ENCODE measurements at places on chromosomes 4 and X.
A peak's percentile ranks its signal among the peaks of the same experiment; 100 is the strongest.

- DNase-seq: no peak
These were observed 954.5 kb upstream of the IGFBP7 start for GRCh38 chr4:58064653-58065052.

DNA sequence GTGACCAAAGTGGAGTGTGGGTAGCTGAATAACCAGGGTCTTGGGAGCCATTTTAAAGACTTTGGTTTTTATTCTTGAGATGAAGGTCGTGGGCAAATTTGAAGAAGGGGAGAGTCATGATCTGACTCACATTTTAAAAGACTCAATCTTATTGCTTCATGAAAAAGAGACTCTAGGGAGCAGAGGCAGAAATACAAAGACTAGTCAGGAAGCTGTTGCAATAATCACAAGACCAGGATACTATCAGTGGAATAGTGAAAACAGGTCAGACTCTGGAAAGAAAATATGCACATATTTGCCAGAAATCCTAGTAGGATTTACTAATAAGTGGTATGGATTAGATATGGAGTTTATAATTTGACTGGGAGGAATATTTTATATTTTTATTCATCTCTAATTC, 448.4 kb downstream of the RAPGEF2 start:
- no peak for DNase-seq

DNA sequence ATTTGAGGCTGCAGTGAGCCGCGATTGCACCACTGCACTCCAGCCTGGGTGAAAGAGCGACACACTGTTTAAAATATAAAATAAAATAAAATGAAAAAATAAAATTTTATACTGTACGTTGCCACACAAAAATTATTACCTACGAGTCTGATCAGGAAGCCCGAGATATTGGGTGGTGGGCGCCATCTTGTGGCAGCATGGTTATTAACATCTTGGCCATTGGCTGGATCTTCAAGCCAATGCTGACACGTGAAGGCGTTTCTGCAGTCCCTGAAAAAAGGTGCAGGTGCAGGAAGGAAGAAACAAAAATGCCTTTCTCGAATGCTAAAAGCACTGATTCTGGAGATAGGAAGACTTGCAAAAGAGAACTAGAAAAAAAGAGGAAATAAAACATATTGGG, 4.9 kb upstream of the TLR8 start:
- DNase-seq: peak; percentile 70

DNA sequence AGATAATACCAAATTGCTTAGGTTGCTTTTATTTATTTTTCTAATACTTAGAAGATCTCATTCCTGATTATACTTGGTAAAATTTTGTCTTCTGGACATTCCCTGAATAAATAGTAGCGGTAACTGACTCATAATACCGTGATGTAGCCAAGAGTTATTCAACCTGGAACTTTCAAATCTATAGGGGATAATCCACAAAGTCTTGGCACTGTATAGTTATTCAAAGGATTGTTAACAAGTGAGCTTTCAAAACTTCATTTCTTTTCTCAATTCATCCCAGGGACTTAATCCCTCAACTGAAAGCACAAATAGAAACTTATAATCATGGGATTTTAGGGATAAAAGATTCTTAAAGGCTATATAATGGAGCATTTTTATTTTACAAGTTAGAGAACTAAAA, 1383.3 kb downstream of the FAM133A start:
- no peak for DNase-seq

DNA sequence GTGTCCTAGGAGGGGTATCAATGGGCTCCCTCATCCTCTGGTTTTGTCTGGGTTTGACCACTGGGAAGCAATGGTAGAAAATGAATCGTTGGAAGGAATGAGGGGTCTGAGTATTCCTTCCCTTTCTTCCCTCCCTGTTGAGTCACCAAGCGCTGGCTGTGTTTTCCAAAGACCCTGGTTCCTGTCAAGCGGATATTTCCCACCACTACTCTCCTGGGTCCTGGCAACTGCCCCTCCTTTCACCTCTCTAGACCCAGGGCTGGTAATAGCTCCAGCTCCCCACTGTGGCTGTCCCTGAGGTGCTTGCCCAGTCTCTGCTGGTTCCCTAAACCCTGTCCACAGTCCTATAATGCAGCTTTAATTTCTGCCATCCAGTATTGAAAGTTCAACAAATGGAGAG, 22.2 kb downstream of the SMIM43 start:
- DNase-seq: no peak

- DNase-seq: no peak
These were observed 667.5 kb downstream of the GRXCR1 start for GRCh38 chr4:43560047-43560446.

DNA sequence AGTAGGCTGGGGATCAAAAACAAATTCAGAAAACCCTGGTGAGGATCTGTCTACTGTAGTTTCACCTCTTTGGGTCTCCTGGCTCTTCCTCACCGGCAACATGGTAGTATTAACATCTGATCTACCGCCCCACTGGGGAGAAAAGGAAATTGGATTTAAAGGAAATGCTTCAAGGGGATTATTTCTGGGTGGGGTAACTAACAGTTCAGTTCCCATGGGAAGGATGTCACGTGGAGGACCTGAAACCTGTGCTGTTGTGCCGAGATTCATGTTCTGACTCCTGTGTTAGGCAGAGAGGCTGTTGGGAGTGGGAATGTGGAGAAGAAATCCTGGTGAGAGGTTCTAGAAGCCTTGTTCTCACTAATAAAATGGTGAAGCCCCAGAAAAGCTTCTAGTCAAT, 254.4 kb downstream of the BCOR start:
- no peak for DNase-seq

GRCh38 chrX:118496763-118497079, 1.1 kb downstream of the DOCK11 start:
- DNase-seq: no peak

DNA sequence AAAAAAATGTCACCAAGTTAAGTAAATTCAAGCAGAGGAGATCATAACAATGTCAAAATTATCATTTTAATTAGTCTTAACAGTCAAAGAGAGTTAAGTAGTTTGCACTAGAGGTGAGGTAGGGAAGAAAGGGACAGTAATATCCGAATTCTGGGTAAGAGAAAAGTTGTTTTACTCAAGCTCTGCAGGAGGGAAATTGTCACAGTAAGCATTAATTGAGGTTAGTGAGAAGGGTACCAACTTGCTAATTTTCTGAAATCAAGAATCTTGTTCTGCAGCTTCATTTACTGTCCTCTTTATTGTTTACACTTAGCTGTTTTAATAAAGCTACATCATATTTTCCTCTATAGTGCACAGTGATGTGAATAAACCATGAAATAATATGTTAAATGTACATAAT, 11.0 kb downstream of the DGKK start:
- DNase-seq: no peak

DNA sequence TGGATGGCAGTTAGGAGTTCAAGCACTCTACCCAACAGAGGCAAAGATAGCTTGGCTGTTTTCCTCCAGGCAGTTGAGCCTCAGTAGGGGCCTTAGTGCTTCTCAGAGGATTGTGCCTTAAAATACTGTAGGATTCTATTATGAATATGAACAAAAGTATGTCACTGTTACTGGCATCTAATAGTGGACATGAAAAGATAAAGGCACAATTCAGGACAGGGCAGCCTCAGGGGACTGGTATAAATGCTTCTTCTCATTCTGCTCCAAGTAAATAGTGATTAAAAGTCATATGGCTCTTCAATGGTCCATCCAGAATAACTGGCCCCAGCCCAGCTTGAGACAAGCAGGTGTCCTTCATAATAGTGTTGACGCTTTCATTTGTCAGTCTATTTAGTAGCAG, 17.7 kb downstream of the COL4A6 start:
- no peak for DNase-seq

DNA sequence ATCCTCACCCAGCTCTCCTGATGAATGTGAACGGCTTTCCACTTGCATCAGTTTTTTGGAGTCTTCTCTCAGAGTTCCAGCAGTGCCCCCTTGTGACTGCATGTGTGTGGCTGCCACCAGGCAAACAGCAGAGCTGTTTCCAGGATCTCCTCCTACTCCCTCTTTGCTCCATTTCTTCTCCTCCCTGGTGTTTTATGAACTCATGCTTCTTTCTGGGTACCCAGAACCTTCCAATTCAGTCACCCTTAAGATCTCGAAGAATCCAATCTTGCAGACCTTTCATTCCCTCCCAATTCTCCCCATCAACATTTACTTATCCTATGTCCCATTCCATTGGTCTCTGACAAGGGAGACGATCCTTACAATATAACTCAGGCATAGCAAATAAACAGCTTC, 6.8 kb upstream of the TCEANC start:
- peak; percentile 24 for DNase-seq

DNA sequence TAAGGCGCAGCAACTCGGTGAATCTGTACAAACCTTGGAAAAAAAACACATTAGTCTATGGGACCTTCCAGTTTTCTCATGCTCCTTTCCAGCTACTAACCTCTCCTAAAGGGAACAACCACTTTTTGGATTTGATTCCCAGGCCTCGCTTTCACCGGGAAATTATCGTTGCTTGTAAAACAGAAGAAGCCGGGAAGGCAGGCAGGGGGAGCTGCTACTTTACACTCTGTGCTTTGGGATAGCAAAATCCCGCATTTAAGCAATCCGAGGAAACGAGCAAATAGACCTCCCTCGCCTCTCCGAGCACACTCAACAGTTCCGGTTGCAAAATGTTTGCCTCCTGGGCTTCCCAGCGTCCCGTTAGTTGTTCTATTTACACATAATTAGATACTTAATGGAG, 1.2 kb downstream of the CD38 start:
- no peak for DNase-seq

DNA sequence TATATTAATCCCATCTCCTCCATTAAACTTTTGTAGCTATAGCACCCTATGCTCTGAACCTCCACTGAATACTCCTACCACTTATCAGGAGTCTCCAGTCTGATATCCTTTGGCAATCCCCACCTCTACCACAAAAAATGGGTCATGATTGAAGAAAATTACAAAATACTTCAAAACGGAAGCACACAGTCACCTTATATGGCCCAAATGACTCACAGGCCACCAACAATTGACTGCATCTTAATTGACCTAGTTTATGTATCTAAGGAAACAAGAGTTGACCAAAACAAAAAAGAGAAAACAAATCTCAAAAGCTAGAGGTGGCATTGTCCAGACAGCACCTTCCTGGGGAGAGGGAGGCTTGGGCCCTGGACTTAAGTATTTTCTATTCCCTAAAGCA, 120.0 kb upstream of the DIAPH2 start:
- DNase-seq: no peak

DNA sequence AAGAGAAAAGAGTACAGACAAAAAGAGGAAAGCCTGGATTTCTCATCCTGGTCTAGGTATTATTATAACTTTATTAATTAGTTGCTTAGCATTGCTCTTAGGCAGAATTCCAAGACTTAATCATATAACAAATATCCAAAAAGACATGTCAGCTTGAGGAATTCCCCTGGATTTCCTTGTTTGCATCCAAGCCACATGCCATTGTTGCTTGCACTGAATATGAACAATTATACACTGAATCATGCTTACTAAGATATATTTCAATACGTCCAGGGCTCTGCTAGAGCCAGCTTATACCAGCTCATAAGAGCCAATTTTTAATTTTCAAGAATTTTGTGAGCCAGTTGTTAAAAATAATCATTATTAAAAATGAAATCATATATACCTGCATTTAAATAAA, 5.5 kb upstream of the TLR10 start:
- DNase-seq: no peak

GRCh38 chr4:34193451-34194154, 2050.7 kb downstream of the ARAP2 start:
- DNase-seq: no peak

DNA sequence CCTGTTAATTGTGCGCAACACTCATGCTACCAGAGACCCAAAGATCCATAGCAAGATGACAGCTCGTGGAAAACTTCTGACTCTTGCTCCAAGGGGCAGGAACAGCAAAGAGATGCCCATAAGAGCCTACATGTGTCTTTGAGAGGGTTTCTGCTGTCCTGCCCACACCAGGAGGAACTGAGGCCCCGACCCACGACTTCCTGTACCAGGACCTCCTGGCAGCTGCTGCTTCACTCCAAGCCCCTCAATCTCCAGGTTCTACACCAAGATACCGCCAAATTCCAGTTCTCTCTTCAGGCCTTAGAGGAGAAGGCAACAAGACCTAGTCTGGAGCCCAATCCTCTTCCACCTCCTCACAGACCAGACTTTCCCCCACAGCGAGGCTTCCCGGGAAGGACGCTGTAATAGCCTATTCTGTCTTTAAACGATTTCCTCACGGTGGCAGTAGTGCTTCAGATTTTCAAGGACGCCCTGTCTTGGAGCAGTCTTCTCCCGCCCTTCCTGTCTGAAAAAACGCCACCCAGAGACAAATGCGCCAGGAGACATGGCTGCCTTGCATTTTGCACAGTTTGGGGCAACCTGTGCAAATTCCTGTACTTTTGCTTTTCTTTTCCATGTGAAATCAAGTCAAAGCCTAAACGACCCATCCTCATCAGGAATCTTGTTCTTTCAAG, 230.2 kb upstream of the STK26 start:
- DNase-seq: peak; percentile 87

- DNase-seq: no peak
These were observed 153.4 kb upstream of the PPP3CA start for GRCh38 chr4:101500742-101501141.

GRCh38 chrX:24301060-24301459, 12.8 kb downstream of the SUPT20HL2 start:
- DNase-seq: no peak

- no peak for DNase-seq
These were observed 88.1 kb downstream of the FSTL5 start for GRCh38 chr4:162075726-162076125.

DNA sequence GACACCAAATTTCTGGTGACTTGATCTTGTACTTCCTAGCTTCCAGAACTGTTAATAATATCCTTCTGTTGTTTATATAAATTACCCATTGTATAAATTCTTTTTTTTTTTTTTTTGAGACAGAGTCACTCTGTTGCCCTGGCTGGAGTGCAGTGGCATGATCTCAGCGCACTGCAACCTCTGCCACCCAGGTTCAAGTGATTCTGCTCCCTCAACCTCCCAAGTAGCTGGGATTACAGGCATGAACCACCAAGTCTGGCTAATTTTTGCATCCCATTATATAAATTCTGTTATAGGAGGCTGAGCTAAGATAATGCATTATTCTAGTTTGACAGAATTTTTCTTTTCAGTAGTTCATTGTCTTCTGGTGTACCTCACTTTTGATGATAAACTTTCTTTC, 157.0 kb upstream of the DDIT4L start:
- DNase-seq: no peak

DNA sequence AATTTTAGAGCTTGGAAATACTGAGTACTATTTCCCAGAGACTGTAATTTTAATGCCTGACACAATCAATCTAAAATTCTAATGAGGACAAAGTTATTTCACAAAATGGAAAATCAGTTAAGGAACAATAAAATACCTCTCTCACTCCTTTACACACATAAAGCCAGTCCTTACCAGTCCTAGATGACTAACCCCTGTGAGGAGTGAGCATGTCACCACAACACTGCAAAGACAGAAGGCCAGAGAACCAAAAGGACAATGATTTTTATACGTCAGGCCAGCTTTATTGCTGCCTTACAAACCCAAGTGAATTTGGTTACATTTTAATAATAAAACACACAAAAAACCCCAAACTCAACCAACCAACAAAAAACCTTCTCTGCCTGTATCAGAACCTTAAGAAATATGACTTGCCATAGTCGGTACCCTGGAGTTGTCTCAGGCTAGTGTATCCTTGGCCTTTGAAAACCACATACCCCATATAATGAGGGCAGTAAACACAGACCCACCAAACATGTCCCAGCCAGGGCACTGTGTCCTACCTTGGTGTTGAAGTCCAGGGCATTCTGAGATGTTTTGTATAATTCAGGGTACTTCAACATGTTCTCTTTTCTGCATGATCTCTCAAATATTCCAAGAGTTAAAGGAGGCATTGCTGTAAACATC, 57.6 kb downstream of the SHISA3 start:
- no peak for DNase-seq

- no peak for DNase-seq
These were observed 12.1 kb upstream of the PDLIM5 start for GRCh38 chr4:94439606-94440005.

Data from activated CD8-positive, alpha-beta memory T cell treated with anti-CD3 and anti-CD28 coated beads, Interleukin-2, amount 50 U/mL, for 4 hours (primary cell).